Chondrocyte (in vitro differentiated cells): ENCODE measurements at places on chromosomes 4 and X.

- no peak for DNase-seq
These were observed 126.5 kb downstream of the KIT start for GRCh38 chr4:54784161-54784671.

DNA sequence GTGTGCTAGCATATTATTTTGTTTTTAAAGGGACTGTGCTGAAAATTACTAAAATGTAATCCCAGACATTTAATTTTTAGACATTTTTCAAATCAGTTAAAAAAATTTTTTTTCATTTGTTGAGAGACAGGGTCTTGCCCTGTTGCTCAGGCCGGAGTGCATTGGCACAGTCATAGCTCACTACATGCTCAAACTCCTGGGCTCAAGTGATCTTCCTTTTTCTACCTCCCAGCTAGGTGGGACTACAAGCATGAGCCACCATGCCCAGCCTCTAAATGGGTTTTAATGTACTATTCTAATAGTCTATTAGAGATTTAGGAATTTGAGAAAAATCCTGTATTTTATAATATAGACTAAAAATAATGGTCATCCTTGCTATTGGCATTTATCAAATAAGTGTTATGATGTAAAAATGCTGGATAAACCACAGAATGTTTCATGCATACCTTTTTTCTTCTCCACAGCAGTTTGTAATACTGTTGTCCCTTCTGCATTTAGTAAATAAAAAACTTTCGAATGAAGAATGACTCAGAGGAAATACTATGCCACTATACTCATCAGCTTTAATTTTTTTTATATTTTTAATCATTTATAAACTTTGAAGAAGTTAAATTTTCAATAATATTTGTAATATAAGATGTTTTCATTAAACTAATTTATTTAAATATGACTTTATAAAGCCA, 29.9 kb downstream of the CPEB2 start:
- no peak for DNase-seq

GRCh38 chr4:89254847-89255246, 52.8 kb downstream of the GPRIN3 start:
- DNase-seq: no peak

DNA sequence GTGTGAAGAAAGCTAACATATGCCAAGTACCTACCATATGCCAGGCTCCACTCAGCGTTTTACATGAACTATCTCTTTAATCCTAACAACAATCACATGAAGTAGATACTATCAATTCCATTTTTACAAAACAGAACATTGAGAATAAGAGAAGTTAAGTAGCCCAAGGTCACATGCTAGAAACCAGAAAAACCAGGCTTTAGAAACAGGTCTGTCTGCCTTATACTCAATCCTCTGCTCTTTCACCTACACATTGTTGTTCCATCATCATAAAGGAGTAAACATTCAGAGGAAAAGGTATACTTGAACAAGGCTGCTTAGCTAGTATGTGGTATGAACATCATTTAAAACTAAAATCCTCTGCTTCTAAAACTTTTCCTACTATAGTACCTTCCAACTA, 42.1 kb downstream of the WDFY3 start:
- DNase-seq: no peak

DNA sequence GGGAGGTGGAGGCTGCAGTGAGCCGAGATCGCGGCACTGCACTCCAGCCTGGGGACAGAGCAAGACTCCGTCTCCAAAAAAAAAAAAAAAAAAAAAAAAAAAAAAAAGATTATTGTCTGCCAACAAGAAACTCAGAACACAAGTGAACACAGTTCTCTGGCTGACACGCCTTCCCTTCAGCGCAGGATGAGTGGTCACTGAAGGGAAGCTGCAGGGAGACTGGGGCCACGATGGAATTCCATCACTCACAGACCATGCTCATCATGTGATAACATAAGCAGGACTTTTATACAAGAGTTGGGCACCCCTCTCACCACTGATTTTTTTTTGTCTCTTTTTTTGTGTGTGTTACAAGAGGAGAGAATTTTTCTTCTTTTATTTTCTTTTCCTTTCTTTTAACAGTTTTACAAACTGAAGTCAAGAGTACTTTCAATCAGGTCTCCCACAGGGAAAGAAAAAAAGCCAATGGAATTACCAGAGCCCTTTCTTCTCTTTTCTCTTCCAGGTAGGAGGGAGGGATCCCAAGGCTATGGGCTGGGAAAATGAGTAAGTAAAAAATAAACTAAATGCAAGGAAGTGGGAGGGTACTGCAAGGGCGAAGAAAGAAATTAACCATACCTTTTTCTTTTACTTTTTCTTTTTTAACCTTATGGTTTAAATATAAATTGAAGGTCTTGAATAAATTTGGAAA, 435.6 kb downstream of the GPM6A start:
- no peak for DNase-seq

DNA sequence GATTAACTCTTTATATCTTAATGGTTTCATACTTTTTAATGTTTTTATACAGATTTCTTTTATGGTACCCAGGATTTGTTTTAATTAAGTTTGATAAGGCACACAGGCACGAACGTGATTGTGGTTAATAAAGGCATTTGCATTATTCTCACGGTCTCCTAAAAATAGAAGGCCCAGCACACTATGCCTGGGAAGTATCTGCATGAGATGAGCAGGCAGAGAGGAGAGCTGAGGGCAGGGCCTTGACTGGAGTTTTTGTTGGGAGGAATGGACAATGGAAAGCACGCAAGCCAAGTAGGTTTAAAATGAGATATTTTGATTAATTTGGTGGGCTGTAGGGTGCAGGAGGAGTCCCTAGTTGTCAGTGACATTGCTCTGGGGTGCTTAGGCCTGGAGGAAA, 1714.3 kb upstream of the PCDH7 start:
- DNase-seq: no peak

DNA sequence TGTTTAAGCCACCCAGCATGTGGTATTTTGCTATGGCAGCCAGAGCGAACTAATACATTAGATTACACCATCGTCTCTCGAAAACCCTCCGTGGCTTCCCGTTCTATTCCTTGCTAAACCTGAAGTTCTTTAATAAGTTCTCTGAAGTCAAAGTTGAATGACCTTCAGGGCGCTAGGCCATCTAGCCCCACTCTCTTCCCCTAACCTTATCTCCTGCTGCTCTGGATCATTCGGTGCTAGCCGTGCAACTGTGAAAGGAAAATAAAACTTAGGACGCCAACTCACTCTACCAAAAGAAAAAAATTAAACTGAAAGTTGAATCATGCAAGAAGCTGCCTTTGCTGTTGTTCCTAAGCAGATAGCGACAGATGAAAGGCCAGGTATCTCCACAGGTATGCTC, 40.0 kb downstream of the CHRNA9 start:
- DNase-seq: no peak

- DNase-seq: peak; percentile 84
These were observed at the start of gene GDI1 for GRCh38 chrX:154436983-154437752. GDI1 (plus strand) TSS chrX:154437154; CDS start chrX:154437255, 101 bp downstream.

DNA sequence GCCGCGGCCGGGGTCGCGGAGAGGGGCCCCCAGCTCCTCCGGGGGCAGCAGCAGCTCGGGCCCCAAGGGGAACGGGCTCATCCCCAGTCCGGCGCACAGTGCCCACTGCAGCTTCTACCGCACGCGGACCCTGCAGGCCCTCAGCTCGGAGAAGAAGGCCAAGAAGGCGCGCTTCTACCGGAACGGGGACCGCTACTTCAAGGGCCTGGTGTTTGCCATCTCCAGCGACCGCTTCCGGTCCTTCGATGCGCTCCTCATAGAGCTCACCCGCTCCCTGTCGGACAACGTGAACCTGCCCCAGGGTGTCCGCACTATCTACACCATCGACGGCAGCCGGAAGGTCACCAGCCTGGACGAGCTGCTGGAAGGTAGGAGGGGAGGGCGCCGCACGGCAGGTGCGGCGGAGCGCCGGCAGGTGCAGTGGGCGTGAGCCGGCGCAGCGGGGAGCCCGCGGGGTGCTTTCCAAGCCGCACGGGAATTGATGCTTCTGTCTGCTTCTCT, 886 bp downstream of the DCLK2 start:
- DNase-seq: peak; percentile 92

DNA sequence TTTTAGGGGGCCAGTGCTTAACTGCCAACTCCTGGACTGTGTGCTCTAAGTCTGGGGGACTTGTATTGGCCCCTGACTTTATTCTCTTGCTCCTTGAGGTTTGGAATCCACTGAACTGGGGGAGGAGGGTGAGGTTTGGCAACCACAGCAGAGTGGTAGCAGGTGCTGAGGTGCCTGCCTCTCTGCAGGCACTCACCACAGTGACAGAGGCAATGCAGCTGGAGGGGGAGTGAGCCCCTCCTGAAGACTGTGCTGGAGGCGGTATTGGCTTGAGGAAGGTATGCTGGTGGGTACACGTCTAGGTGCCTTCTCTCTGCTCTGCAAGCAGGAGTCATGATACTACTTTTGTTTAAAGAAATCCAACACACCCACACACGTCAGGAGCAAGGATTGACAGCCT, 24.6 kb downstream of the CFAP299 start:
- DNase-seq: no peak

GRCh38 chr4:36286481-36286871, 5.1 kb downstream of the DTHD1 start:
- no peak for DNase-seq

GRCh38 chr4:172688534-172688933, 480.1 kb upstream of the GALNT7 start:
- no peak for DNase-seq

DNA sequence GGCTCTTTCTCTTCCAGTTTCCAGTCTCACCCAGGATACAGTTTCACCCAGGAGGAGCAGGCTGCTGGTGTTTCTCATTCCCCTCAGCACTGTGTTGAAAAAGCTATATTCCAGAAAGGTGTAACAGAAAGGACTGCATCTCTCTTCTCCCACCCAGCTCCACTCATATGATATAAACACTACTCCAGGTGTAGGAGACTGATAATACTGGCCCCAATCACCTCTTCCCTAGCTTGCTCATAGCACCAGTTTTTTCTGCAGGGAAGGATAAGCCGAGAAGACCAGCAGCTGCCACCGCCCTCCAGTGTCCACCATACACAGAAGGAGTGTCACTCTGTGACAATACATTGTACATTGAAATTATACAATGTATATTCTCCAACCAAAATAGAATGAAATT, 105.5 kb upstream of the STK26 start:
- DNase-seq: no peak

GRCh38 chr4:139774759-139775487, 109.3 kb downstream of the MGST2 start:
- DNase-seq: no peak

GRCh38 chr4:71663780-71664179, 120.1 kb downstream of the GC start:
- no peak for DNase-seq

- no peak for DNase-seq
These were observed 91.1 kb upstream of the MAOA start for GRCh38 chrX:43564953-43565352.

- no peak for DNase-seq
These were observed 88.5 kb downstream of the DCUN1D4 start for GRCh38 chr4:51931461-51931860.

DNA sequence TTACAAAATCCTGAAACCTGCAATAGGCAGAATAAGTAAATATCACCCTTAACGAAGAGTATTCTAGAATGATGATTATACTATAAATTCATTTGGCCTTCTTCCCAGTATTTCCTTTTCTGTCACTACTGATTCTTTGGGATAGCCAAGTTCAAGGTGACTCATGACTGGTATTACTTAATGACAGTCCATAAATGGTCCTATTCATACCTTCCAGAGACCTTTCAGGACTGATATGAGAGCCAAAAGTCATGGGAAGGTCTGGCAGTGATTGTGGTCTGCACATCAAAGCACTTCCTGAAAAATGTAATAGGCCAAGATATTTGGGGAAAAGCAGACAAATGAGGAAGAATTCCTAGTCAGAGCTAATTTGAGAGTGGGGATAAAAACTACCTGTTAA, 239.6 kb upstream of the FAM47A start:
- no peak for DNase-seq

DNA sequence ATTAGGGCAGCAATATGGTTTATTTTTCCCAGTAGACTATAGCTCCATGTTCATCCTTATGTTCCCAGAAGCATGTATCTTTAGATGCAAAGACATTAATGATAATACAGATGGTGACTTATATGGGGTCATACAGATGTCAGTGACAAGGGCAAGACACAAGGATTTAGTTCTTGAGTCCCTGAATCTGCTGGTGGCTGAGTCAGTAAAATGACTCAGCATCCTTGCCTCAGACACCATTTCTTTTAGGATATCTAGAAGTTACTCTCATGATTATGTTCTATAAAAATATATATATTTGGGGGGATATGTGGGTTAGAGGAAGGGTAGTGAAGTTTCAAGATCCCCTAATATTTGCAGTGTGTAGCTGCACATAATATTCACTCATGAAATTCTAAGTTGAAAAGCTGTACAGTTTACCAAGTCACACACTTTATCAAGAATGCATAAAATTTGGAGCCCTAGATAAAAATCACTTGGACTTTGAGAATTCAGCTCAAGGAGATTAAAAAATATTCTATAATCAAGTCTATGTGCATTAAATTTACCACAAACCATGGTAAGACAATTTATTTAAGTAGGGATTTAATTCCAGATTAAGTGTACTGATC, 101.9 kb downstream of the LNX1 start:
- no peak for DNase-seq
